Fibroblast of skin of abdomen (primary cell): ENCODE measurements at places on chromosomes 11 and 22.
A peak's percentile ranks its signal among the peaks of the same experiment; 100 is the strongest.

DNA sequence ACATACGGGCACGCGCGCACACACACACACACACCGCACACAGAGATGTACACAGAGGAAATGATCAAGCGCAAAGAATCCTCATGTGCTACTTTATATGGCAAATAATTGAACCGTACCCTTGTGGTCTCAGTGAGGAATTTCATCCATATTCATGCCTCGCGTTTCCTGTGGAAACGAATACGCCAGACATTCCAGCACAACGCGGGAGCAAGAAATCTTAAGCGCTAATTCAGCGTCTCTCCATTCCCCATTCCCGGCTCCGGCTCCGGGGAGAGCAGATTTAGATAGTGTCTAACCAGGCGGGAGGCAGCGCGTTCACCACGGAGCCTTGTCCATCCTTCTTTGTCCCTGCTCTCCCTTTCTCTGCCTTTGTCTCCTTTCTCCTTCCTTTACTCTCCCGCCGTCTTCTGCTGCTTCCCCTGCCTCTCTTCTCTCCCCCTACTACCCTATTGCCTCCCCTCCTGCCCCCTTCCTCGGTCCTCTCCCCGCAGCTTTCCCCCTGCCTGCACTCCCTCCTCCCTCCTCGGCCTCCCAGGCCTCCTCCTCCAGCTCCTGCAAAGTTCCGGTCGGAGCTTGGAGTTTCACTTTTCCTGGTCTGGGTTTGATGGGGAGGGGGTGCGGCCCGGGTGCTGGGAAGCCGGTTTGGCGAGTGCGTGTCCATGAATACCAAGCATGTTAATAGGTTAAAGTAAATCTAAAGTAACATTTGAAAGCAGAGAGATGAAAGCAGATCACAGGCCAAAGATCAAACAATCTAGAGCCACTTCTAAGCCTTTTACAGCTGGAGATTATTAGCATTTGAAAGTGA lies 579.3 kb downstream of the BUD13 start:
- DNase-seq: peak; percentile 90

GRCh38 chr11:100632941-100633452 lies 54.1 kb upstream of the ARHGAP42 start:
- DNase-seq: peak; percentile 16

DNA sequence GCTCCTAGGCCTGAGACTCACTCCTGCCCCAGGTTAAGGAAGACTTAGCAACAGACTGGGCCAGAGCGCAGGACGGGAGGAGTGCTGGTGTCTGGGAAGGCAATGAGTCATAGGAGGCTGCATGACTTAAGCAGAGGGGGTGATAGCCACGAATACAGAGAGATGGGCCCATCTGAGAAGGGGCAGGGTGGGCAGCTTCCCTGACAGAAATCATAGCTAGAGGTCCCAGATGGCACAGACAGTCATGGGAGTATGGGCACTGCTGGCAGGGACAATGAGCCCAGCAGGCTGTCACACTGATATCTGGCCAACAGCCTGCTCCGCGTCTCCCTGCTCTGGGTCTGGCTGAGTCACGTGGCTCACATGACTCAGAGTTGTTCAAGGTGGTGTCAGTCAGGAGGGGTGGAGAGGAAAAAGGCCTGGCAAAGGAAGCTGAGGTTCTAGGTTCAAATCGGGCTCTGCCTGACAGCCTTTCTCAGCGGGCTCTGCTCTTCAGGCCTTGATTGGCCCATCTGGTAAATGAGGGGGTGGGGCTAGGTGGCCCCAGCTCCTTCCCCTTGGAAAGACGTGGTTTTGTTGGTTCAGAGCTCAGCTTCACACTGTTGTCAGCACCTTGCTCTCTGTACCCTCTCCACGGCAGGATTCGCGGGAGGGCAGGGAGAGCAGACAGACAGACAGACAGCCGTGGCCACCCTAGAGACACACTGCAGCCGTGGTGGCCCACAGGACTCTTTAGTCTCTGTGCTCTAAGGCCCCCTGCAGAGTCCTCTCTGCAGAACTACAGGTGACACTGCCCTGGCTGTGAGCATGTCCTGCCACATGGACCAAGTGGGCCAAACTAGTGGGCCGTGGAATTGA lies 47.8 kb downstream of the DBX1 start:
- DNase-seq: peak; percentile 95

DNA sequence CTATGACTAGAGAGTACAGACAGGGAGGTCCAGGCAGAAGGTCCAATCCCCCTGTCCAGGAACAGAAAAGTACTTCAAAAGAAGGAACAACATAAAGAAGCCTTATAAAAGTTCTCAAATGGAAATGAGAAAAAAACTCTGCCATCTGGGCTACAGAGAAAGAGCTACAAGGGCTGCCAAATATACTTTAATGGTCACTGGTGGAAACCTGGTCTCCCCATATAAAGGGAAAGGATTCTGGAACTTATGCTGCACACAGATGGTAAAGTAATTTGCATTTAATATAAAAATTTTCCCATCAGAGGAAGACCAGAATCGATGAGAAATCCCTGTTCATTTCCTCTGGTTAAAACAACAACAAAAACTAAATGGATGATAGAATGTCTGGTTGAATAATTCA lies 119.4 kb upstream of the MTMR2 start:
- DNase-seq: no peak

DNA sequence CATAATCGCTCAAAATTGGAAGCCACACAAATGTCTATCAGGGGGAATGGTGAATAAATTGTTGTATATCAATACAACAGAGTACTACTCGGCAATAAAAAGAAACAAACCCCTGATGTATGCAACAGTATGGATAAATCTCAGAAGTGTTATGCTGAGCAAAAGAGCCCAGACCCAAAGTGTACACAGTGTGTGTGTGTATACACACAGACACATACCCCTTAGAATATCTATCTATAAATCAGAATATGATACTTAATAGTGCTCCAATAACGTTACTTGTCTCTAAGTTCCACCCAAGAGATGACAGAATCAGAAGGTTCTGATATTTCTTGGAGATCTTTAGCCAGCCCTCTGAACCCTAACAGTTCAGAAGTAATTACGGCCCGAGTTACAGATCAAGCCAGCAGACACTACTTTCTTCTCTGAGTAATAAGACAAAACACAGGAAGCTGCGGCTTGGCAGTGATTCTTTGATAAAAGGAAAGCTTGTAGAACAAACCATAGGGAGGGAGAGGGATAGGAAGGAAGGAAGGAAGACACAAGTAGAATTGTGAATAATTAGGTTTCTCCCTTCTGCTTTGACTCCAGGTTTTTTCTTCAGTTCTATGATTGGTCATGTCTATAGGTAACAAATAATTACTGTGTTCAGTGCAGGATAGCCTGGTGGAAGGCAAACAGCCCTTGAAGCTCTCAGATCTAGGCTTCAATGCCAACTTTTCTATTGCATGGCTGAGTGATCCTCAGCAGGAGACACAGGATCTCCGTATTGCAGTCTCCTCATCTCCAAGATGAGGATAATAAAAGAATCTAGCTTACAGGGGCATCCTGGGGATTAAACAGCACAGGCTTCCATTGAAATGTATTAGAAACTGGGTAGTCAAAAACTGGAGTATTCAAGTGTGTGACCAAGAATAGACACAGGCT lies 75.6 kb upstream of the TEAD1 start:
- DNase-seq: peak; percentile 75

DNA sequence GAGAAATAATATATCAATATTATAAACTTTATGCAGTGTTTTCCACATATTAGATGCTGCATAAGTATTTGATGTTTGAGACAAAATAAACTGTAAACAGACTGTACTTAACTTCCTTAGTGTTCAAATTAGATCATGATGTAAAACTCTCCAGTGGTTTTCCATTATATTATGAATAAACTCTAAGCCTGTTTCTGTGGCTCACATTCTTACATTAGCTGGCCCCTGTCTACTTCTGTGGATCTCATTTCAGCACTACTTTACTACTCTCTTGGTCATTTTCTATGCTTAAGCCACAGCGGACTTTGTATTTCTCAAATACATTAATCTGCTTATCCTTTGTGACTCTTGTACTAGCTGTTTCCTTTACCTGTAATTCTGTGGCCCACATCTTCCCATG lies 55.6 kb downstream of the ARHGEF12 start:
- no peak for DNase-seq

DNA sequence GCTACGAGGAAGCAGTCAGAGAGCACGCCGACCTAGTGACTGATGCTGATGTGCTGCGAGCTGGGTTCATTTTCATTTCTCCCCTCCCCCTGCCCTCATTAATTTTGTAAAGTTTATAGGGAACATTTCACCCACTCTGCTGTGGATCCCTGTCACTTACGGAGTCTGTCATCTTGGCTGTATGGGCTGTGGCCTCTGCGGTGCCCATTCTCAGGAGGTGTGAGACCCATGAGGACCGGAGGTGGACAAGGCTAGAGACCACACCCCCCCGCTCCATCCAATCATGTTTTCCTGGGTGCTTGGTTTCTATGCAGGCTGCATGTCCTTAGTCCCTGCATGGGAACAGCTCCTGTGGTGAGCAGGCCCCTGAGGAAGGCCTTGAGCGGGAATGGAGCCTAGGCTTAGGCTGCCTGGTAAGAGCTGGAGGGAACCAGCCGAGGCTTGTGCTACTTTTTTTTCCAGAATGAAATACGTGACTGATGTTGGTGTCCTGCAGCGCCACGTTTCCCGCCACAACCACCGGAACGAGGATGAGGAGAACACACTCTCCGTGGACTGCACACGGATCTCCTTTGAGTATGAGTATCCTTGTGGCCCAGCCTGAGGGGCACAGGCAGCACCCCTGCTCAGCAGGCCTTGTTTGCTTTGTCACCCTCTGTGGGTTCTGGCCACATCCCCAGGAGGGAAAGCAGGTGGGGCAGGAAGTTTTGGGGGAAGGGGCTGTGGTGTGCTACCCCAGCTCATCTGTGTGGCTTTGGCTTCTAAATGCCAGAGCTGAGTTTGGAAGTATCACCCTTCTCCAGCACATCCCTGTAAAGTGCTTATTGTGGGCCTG lies 19.1 kb downstream of the CLDN5 start:
- DNase-seq: no peak

DNA sequence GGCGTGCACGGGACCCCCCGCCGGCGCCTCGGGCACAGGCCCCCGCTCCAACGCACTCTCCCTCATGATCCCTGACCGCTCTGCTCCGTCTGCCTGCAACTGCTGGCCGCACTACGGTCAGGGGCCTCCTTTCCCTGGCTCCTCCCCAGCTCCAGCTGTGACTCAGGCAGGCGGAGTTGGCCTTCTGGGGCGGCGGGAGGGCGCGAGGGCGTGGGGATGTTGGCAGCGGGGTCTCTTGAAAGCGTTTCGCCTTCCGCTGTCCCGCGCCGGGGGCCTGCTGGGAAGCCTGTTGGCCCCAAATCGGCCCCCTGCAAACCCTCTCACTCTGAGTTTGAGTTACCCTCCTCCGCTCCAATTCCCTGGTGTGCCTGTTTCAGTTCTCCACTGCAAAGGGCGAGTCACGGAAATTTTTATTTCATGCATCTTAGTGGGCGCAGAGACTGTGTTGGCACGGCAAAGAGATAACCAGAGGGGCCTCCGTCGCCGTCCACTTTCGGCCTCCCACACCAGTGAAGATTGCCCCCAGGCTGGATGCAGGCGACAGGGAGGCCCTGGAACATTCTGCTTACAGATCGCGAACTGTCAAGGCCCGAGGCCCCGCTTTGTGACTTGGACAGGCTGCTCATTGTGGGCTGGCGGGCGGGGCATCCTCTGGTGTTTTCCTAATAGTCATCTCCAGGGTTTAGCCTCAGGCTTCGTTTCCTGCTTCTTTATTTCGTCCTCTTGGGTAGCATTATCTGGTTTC lies at the start of gene CAVIN3:
Gene CAVIN3, minus strand, starts transcription at position 91 of the 745 bp plus-strand sequence. Its CDS starts 25 bp downstream, at position 66.
- DNase-seq: peak; percentile 83
